ENCODE measurements at places on chromosomes 3 and 15.

- no peak for DNase-seq
Observed at GRCh38 chr3:45332901-45333407, 55.4 kb upstream of the LARS2 start.

DNA sequence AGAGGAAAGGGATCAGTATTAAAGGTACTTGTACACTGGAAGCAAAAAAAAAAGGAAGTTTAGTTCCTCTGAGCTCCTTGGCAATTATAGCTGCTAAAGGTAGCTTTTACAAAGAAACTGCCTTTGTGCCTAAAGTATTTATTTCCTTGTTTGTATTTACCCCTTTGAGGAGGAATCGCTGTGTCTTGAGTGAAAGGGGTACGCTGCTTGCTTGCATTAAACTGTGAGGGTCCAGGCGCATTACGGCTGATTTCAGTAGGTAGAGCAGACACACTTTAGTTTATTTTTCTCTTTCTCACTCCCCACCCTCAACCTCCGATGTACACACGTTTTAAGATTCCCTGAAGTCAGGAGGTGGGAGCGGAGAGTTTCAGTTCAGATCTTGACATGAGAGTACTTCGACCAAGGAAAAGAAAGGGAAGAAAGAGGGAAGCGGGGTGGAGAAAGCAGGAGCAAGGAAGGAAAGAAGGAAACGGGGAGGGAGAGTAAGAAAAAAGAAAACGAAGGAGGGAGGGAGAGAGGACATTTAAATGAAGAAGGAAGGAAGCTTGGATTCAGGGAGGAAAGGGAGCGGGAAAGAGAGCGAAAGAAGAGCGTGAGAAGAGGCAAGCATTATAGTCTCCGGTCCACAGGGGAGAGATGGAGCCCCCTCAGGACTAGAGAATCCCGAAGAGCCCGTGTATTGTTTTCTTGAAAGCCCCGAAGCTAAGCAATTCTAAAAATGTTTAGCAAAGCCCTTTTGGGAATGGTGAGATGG lies 1.2 kb upstream of the MME start:
- DNase-seq: no peak

DNA sequence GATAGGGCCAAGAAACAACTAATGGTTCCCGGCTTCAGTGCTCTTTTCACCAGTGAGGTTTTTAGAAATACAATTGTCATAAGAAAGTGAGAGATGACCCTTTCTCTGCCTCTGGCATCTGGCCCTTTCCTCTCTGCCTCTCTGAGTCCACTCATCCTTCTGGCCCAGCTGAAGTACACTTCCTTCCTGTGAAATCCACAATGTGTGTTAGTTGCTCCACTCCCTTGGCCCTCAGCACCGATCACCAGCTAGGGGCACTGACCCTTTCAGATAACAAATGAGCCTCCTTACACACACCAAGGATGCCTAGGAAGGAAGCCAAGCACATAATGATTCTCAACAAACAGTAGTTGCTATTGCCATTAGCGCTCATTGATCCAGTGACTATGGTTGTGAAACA lies 2.9 kb upstream of the CAV3 start:
- no peak for DNase-seq

DNA sequence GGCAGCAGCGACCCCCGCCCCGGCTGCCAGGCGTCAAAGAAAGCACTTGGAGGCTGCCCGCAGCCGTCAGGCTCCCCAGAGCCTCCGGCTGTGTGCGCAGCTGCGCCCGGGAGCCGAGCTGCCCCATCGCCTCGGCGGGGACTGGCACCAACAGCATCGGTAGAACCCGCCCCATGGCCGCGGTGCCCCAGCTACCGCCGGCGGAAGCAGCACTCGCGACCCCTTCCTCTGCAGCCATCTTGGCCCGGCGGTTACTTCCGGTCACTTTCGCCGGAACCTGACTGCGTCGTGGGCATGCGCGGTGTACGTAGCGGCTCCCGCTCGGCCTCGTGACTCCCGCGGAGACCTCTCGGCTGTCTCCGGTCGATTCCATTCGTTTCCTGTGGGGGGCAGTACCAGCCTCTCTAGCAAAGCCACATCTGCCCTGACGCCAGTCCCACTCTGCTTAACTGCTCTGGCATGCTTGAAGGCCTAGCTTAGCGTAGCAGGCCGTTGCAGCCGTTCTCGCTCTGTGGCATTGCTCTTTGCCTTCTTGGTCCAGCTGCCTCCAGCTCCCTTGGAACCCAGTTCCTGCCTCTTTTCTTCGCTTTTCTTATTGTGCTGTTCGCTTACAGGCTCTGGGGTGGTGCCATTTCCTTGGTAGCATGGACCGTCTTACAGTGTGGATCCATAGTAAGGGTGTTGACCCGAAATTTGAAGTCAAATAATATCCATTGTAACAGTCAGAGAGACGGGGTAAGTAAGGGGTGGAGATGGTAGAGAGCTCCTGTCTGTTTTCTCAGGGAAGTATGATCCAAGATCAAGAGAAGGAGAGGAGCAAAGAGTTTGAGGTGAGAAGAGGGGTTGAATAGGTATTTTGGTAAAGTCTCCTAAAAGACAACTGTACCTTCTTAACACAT lies at the start of gene SPG11:
SPG11 (minus strand) TSS at position 253 of the 899 bp plus-strand sequence; CDS start at position 238, 15 bp downstream.
- peak; percentile 99 for DNase-seq

- peak; percentile 67 for DNase-seq
Observed at GRCh38 chr15:72339777-72340177, 19.8 kb upstream of the CELF6 start.

GRCh38 chr3:149655826-149656574 lies 1.8 kb downstream of the WWTR1 start:
- DNase-seq: no peak

DNA sequence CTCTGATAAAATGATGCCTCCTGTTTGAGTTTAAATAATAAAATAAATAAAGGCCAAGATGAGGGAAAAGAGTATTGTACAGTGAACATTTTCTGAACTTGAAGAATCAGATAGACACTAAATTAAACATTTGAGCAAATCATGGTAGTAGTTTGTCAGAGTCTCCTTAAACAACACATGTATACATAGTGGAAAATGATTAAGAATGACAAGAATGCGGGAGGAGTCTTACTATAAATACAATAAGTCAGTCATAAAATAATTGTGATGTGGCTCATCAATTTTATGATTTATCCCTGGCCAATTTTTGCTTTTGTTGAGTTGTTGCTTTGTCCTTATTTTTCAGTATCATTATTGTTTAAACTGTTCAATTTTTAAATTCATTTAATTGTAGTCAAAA lies 158.0 kb upstream of the TMC3 start:
- no peak for DNase-seq

GRCh38 chr15:48893311-48893710 lies 15.4 kb downstream of the EID1 start:
- no peak for DNase-seq

- DNase-seq: peak; percentile 34
Observed at GRCh38 chr3:35498506-35499210, 140.7 kb upstream of the ARPP21 start.

- DNase-seq: no peak
Observed at GRCh38 chr15:69060041-69060481, 45.6 kb downstream of the NOX5 start.

- peak; percentile 55 for DNase-seq
Observed at GRCh38 chr3:37967260-37967881, 23.2 kb upstream of the VILL start.

- DNase-seq: no peak
Observed at GRCh38 chr3:150308037-150308319, 100.1 kb upstream of the TSC22D2 start.

DNA sequence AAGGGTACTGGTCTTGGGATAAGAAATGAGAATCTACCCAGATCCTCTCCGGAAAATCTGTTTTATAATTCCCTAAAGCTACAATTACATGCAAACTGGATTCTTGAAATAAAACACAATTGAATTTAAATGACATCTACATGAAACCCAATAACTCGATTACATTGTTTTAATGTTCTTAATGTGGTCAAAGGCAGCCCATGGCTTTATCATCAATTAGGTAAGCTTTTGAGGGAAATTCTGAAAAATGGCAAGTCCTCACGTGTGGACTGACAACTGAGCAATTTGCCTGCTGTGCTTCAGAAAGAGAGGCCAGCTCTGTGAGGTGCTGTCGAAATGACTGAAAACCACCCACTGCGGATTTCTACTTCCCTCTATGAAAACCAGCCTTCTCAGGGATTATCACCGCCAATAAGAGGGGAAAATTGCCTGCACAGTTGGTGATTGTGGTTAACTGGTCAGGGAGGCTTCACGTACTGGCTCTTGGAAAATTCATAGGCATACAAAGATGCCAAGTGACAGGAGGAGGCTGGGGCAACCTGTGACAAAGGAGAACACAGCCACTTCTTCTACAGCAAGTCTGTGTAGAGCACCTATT lies 200.8 kb upstream of the SLCO3A1 start:
- peak; percentile 29 for DNase-seq

- DNase-seq: no peak
Observed at GRCh38 chr3:11005686-11006256, 13.2 kb downstream of the SLC6A1 start.

DNA sequence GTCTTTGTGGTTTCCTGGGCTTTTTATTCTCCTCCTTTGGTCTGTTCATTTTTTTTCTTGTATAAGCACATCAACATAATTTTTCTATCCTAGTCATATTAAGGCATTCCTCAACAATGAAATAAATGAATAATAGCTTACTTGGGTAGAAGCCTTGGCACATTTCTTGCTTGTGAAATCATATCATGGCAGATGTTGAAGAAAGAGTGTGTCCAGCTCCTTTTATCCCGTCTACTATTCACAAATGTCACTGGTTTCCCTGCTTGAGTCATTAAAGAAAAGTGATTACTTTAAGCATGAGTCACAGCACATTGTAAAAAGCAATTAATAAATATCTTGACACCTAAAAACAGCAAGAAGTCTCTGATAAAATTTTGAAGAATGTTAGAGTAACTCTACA lies 42.1 kb downstream of the MINAR1 start:
- DNase-seq: no peak

GRCh38 chr3:186596568-186597287 lies 16.1 kb upstream of the AHSG start:
- DNase-seq: no peak

DNA sequence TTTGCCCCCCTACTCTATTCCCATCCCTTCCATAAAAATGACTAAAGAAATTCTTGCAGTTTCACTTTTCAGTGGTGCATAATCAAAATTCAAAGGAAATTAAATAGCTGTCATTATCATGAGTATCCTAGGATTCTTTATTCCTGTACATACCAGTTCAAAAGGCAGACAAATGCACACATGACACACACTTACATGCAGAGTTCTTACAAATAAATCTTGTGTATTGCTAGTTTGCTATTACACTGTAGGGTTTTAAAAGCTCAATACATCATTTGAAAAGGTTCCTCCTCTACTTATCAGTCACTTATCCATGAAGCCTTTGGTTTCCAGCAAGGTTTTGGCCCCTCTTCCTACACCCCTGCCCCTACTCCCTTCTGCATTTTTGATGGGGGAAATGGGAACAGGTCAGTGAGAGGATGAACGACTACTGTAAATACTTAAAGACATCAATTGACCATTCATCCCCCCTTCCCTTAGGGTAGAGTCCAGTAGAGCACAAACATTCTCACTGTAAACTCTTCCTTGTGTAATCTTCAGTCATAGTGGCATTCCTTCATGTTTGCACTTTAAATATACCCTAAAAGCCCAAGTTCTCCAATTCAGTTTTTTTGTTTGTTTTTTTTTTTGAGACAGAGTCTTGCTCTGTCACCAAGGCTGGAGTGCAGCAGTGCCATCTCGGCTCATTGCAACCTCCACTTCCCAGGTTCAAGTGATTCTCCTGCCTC lies 92.6 kb downstream of the SUCLG2 start:
- DNase-seq: no peak

DNA sequence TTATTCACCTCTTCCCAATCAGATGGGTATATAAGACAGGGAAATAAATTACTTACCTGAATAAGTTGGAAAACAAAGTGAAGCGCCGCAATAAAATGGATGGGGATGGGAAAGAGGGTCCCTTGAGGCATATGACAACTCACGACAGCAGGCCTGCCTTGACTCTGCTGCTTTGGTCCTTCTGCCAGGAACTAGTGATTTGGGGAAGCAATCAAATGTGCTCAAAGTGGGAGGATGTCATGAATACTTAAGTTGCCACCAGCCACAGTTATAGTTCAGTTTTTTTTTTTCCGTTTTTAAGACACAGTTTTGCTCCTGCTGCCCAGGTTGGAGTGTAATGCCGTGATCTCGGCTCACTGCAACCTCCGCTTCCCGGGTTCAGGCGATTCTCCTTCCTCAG lies 4.6 kb downstream of the PARL start:
- peak; percentile 2 for DNase-seq

GRCh38 chr15:44199393-44199792 lies 4.3 kb upstream of the FRMD5 start:
- no peak for DNase-seq

- DNase-seq: no peak
Observed at GRCh38 chr3:24387493-24387892, 107.2 kb downstream of the THRB start.

- no peak for DNase-seq
Observed at GRCh38 chr3:167095976-167096375, 284.1 kb downstream of the ZBBX start.

- DNase-seq: peak; percentile 28
Observed at GRCh38 chr3:100288288-100288894, 27.6 kb downstream of the TBC1D23 start.

DNA sequence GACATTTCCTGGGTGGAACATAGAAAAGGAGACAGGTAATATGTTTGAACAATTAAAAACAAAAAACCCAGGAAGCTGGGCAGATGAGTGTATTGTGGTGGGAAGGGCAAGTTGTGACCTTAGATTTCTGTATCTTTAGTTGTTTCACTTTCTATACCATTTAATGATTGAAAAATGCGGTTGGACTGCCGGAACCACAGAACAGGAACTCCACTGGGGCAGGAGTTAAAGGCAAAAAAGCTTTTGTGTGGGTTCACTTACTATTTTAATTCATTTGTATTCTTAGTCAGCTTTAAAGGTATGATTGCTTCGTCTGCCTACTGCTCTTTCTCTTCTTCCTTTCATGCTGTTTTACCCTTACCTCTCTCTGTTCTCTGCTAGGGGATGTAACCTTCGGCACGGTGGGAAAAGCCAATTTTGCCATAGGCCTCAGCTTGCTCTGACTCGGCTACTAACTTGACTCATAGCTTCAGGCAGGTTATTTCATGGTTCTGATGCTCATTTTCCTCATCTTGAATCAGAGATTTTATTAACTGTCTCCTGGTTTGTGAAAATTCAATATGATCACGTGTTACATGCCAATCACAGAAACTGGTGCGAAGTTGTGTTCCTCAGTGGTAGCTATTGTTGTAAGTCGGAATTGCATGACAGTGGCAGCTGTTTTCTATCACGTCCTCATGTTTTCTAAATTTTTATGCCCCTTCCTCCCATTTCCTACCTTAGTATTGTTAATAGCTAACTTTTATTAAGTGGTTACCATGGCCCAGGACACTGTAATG lies 1.6 kb upstream of the MCTP2 start:
- peak; percentile 88 for DNase-seq

- no peak for DNase-seq
Observed at GRCh38 chr15:35885870-35886269, 339.9 kb upstream of the DPH6 start.

- DNase-seq: peak; percentile 71
Observed at GRCh38 chr3:11480663-11481298, 162.9 kb downstream of the VGLL4 start.

GRCh38 chr3:56904552-56905215 lies 102.9 kb upstream of the ARHGEF3 start:
- no peak for DNase-seq

Measured in OCI-M1 (cell line).